Urinary bladder (tissue), 4 donors: ENCODE measurements at places on chromosomes 6 and 20.

GRCh38 chr20:40781327-40782042, 92.4 kb upstream of the MAFB start:
- no peak for DNase-seq

GRCh38 chr6:108576709-108577108, 16.0 kb downstream of the FOXO3 start:
- DNase-seq, result no peak

GRCh38 chr6:40112350-40112749, 178.1 kb upstream of the MOCS1 start:
- no peak for DNase-seq

- no peak for DNase-seq
Measured at GRCh38 chr6:148501178-148501590, 158.5 kb downstream of the SASH1 start.
